Lung microvascular endothelial cell (primary cell): ENCODE measurements at places on chromosomes 12 and 14. TPM values are rescaled to one million over a fixed set of nuclear protein-coding genes. Genes with fewer than 3 reads are reported as not detected.

The SRRM4 gene
- total RNA-seq: not detected in 2 replicates

The MSRB3 gene
- 33.8 and 44.2 TPM in 2 replicates for total RNA-seq

The KRT2 gene
- total RNA-seq: not detected in 2 replicates

The NPFF gene
- total RNA-seq: not detected in 2 replicates

The RTL1 gene
- total RNA-seq: not detected in 2 replicates

The SCNN1A gene
- 0.20 and 0.22 TPM in 2 replicates for total RNA-seq

The PPTC7 gene
- 5.7 and 8.3 TPM in 2 replicates for total RNA-seq

The CYP27B1 gene
- under 0.01 TPM in 2 replicates for total RNA-seq

The LRP10 gene
- 37.3 and 44.0 TPM in 2 replicates for total RNA-seq
